ENCODE measurements at places on chromosomes 7 and 10. TPM values are rescaled to one million over a fixed set of nuclear protein-coding genes. Genes with fewer than 3 reads are reported as not detected.
A peak's percentile ranks its signal among the peaks of the same experiment; 100 is the strongest.

POLR2J2 gene
- 6.7 TPM for total RNA-seq

GPR22 gene
- total RNA-seq = not detected

ECHS1 gene
- total RNA-seq = 65.1 TPM

SLC13A1 gene
- not detected for total RNA-seq

TAS2R3 gene
- total RNA-seq = 1.6 TPM

CDHR3 gene
- 4.0 TPM for total RNA-seq

FAM180A gene
- 0.24 TPM for total RNA-seq

DNA sequence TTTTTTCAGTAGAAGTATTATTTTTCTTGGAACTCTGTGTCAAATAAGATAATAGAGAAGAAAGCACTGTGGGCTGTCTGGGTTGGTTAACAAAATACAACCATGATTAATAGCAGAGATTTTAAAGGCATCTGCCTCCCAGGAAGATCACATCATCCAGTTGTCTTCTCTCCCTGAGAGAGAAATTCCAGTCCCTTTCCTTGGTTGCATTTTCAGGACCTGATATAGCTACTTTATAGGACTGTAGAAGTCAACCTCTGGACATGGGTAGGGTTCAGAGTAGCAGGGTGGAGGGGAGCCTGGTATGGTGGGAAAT is 309.9 kb upstream of the IGFBP3 start:
- no peak for DNase-seq
- H3K27ac ChIP-seq = peak overlapping the region; percentile 75
- H3K36me3 ChIP-seq = no peaks in the 10 kb centered on the region
- no peak overlapping the region for H3K4me3 ChIP-seq
- H3K4me1 ChIP-seq = peaks cover 38% of the 10 kb centered on the region

GRCh38 chr10:132225073-132225848 is 38.5 kb downstream of the DPYSL4 start:
- H3K36me3 ChIP-seq = no peaks in the 10 kb centered on the region
- no peak overlapping the region for H3K27ac ChIP-seq
- no peaks in the 10 kb centered on the region for H3K4me1 ChIP-seq
- H3K27me3 ChIP-seq = no peaks in the 10 kb centered on the region

DNA sequence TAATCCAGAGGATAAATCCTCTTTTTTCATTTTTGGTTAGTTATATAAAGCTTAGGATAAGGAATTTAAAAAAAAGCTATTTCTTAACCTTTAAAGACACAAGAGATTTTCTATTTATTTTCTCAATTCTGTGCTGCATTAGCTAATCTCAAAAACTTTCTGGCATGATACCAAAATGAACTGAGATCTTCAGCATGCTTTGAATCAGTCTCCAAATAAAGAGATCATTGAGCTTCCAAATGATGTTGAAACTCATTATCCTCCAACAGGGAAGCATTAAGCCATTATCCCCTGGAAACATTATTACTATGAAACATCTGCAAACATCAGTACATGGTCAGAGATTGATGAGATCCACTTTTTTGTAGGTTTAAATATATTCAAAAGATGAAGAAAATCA is 350.3 kb upstream of the TEX47 start:
- no peaks in the 10 kb centered on the region for H3K27me3 ChIP-seq
- H3K4me1 ChIP-seq = no peaks in the 10 kb centered on the region
- no peak for DNase-seq
- H3K36me3 ChIP-seq = no peaks in the 10 kb centered on the region
- no peak overlapping the region for H3K4me3 ChIP-seq

DNA sequence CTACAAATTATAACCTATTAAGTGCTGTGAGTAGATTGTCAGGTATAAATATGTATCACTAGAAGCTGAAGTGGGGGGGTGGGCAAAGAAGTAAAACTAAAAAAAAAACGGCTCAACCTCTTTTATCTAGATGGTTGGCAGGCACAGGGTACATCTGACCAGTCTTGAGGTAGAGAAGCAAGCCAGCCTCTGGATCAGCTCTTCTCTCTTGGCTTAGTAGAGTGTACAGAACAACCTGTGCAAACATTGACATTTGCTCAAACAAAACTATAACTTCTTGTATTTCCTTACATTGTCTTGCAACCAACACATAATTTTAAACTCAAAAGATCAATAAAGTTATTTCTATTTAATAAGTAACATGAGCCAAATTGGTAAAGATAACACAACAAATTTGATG is 25.6 kb downstream of the DNA2 start:
- DNase-seq = no peak
- H3K27me3 ChIP-seq = no peaks in the 10 kb centered on the region
- peaks cover 2% of the 10 kb centered on the region for H3K36me3 ChIP-seq
- H3K27ac ChIP-seq = no peak overlapping the region
- H3K4me3 ChIP-seq = no peak overlapping the region

GRCh38 chr7:126698909-126699308 is 553.8 kb downstream of the GRM8 start:
- no peaks in the 10 kb centered on the region for H3K27me3 ChIP-seq
- no peak for DNase-seq
- H3K27ac ChIP-seq = no peak overlapping the region
- no peaks in the 10 kb centered on the region for H3K36me3 ChIP-seq
- peaks cover 24% of the 10 kb centered on the region for H3K4me1 ChIP-seq
- no peak overlapping the region for H3K4me3 ChIP-seq

- H3K36me3 ChIP-seq = no peaks in the 10 kb centered on the region
- DNase-seq = no peak
- no peak overlapping the region for H3K4me3 ChIP-seq
Observed at GRCh38 chr7:126803990-126804389, 448.8 kb downstream of the GRM8 start.

GRCh38 chr7:50227726-50228125 is 76.8 kb upstream of the IKZF1 start:
- H3K36me3 ChIP-seq = no peaks in the 10 kb centered on the region
- H3K27ac ChIP-seq = no peak overlapping the region
- no peak overlapping the region for H3K4me3 ChIP-seq
- DNase-seq = no peak
- H3K4me1 ChIP-seq = no peaks in the 10 kb centered on the region

- peaks cover 8% of the 10 kb centered on the region for H3K4me1 ChIP-seq
- no peak overlapping the region for H3K27ac ChIP-seq
- no peaks in the 10 kb centered on the region for H3K27me3 ChIP-seq
- no peak for DNase-seq
Observed at GRCh38 chr7:147033641-147034040, 917.0 kb downstream of the CNTNAP2 start.
